ENCODE measurements at places on chromosomes 4 and X. TPM values are rescaled to one million over a fixed set of nuclear protein-coding genes. Genes with fewer than 3 reads are reported as not detected.
A peak's percentile ranks its signal among the peaks of the same experiment; 100 is the strongest.

DNA sequence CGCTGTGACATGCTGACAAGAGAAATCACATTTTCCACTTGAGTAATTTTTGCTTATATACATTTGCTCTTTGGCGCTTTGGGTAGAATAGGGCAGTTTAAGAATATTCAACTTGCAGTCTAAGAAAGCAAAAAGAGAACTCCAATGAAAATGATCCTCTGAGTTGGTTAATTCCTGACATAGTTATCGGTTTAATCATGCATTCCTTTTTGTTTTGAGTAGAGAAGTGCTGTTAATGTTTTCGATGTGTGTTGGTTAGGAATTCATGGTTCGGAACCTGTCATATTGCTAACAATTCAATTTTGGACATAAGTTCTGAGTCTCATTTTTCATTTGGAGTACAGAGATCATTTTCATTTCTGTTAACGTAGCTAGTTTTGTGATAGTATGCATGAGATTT, 700.6 kb upstream of the PITX2 start:
- DNase-seq, result no peak

DNA sequence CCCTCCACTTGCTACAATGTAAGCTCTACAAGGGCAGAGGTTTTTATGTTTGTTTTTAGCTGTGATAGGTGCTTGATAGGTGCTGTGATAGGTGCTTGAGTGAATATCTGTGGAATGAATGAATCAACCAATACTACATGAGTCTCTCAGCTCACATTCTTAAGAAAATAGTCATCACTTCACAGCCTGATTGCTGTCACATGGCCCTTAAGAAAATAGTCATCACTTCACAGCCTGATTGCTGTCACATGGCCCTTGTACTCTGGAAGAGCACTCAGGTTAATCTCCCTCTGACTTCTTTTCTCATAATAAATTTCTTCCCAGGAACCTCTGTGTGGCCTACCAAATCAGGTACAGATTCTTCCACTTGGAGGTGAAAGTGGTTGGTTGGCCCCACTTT, 335.2 kb downstream of the TENM3 start:
- no peak for DNase-seq

STARD8 gene
- 24.2 TPM for total RNA-seq

- no peak for DNase-seq
Measured at GRCh38 chr4:163127621-163128020, 39.1 kb downstream of the NAF1 start.

GRCh38 chr4:10186228-10187214, 69.9 kb upstream of the WDR1 start:
- no peak for DNase-seq

GRCh38 chr4:145618210-145618931, 814 bp upstream of the MMAA start:
- DNase-seq, result no peak

OPN1MW gene
- not detected for total RNA-seq

DNA sequence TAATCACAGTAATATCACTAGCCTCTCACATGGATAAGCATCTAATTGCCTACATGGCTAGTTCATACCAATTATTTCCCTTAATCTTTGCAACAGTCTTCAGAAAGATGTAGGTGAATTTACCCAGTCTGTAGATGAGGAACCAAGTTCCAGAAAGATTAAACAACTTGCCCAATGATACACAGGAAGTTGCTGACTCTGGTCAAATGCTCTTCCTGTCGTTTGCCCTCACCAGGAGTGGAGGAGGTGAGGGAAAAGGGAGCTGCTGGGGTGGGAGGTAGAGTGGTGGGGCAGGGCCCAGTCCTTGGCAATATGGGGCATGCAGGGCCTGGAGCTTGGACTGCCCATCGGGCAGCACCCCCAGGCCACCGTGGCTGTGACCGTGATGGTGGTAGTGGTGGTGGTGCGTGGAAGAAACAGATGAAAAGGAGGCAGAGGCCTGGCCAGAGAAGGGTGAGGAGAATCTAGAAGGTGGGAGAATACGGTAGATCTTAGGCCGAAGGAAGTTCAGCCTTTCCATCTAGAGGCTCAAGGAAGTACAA, 2.3 kb upstream of the KDM5C start:
- DNase-seq, result no peak

- DNase-seq, result no peak
Measured at GRCh38 chrX:151177141-151178027, 1.0 kb downstream of the GPR50 start.

GRCh38 chr4:10457255-10457801, at the start of gene ZNF518B:
ZNF518B (minus strand) TSS chr4:10457426; CDS start chr4:10446328, 11,098 bp downstream.
- DNase-seq, result peak; percentile 75

GRCh38 chr4:39319676-39320075, 46.5 kb downstream of the RFC1 start:
- DNase-seq, result no peak

DNA sequence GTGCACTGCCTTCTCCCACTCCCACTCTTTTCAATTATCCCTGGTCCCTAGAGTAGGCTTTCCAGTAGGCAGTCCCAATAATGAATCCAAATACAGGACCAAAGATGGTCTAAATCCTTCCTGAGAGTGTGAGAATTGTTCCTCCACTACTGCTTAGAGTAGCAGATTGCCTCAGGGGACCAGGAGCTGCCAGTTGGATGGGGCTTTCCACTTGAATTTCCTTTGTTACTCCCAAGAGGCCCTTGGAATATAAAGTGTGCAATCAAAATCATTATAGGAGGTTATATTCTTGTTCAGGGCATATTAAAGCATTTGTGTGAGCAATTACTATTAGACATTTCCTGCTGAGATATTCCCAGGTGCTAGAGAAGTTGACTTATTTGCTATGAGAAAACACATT, 156.6 kb upstream of the TLL1 start:
- DNase-seq, result no peak

DNA sequence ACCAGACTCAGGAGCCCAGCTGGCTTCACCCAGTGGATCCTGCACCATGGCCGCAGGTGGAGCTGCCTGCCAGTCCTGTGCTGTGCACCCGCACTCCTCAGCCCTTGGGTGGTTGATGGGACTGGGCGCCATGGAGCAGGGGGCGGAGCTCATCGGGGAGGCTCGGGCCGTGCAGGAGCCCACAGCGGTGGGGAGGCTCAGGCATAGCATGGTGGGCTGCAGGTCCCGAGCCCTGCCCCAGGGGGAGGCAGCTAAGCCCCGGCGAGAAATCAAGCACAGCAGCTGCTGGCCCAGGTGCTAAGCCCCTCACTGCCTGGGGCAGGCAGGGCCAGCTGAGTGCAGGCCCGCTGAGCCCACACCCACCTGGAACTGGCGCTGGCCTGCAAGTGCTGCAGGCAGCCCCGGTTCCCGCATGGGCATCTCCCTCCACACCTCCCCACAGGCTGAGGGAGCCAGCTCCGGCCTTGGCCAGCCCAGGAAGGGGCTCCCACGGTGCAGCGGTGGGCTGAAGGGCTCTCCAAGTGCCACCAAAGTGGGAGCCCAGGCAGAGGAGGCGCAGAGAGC, 464.1 kb upstream of the DIPK2B start:
- DNase-seq, result no peak

GRCh38 chr4:41346306-41347061, 89.8 kb downstream of the UCHL1 start:
- no peak for DNase-seq

- no peak for DNase-seq
Measured at GRCh38 chr4:181234951-181235680, 1008.1 kb upstream of the TENM3 start.

HTT gene
- total RNA-seq, result 67.8 TPM

DNA sequence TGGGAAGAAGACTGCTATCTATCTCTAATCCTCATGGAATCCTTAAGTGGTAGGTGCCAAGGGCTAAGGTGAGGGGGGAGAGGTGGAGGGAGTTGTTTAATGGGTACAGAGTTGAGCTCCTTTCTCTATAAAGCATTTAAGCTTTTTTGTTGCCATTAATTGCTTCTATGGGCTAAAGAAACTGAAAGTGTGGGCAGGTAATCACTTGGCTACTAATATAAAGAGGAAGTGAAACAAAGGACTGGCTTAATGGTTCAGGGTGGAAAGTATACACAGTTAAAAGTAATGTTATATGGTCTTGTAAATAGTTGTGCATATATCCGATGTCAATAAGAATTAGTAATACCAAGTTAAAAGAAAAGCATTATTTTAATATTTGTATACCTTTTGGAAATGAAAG, 83.9 kb downstream of the POLA1 start:
- DNase-seq, result no peak

MAGEA6 gene
- total RNA-seq, result not detected

DNA sequence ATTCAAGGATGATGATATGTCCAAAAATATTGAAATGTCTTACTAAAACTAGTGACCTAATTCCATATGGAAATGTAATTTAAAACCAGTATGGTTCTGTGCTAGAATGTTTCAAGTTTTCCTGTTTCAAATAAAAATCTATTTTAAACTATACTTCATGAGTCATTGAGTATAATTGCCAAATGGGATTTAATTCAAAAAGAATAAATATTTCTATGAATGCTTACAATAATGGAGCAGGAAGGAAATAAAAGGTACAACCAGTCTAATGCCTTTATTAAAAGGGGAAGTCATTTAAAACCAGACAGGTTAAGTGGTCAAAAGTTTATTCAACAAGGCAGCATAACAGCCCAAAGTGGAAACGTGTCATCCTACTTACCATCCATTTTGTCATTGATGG, 2347.1 kb downstream of the PCDH7 start:
- DNase-seq, result no peak
